ENCODE measurements at places on chromosomes 2 and 18.
A peak's percentile ranks its signal among the peaks of the same experiment; 100 is the strongest.

DNA sequence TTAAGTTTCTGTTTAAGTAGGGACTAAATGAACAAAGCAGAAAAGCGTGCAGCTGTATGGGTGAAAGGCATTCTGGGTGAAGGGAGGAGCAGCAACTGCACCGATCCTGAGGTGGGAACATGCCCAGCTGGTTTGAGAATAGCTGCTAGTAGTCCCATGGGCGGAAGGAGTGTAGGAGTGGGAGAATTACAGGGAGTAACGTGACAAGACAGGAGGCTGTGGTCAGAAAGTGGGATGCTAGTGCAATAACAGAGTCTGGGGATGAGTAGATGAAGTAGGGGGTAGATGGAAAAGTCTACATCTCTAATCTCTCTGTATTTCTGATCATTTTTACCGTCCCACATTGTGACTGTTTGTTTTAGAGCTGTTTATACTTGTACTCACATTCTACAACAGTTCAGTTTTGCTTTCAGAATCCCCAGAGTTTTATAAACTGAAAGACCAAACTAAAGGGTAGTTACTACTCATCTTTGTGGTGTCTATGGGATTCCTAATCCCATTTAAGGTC, 118.9 kb downstream of the LCLAT1 start:
- DNase-seq: no peak

DNA sequence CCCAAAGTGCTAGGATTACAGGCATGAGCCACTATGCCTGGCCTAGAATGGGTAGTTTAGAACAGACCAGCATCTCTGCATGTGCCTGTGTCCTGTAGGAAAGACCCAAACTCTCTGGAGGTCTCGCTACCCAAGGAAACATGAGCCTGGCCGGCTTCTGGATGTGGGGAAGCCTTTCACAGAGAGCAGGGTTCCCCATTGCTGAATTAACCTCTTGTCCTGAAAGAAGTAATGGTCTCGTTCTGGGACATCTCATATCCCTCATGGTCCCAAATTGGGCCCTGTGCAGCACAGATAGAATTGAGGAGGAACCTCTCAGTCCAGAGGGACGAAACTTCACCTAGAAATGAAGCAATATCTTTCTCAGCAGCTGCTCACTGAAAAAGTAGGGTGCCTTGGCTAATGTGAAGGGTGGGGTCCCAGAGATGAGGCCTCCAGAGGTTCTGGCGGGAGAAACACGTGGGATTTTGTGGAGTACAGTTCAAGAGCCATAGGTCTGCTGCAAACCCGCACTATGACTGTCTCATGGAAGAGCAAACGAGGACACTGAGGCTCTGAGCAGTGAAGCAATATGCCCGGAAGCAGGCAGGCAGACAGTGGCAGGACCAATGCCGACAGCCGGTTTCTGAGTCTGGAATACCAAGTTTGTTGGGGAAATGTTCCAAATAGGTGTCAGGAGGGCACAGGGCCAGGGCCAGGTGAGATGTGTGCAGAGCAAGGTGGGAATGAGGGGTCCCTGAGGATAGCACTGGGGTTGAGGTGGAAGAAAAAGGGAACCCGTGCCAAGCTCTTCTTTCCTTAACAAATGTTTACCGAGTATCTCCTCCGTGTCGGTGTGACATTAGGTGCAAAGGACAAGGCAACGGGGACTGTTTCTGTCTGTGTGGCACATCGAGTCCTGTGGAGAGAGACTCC, 121.0 kb upstream of the TWIST2 start:
- DNase-seq: no peak

DNA sequence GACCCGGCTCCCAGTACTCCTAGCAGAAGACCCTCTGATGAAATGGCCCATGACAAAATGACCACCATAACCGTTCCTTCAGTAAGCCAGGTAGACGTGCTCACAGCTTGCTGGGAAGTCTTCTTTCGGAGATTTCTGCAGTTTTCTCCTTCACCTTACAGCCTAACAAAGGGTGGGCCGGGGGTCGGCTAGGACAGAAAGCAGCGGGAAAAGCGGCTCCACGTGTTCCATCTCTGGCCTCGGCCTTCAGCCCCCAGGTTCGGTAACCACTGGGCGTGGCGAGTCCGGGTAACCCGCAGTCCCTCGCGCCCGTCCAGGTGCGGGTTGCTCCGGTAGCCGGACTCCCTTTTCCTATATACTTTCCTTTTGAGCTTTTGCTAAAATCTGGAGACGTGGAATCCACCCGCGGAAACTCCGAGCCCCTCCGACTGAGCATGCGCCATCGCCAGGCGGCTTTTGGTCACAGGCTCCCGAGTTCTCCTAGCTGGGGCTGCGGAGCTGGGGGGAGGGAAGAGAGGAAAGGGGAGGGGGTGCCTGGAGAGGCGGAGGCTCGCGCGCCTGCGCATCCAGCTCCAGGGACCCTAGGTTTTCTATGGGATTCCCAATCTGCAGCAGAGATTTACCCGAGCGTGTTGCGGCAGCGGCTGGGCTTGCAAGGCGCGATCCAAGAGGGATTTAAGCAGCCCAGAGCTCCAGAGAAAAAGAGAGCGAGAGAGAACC, at the start of gene VSNL1:
VSNL1 (plus strand) TSS at position 604 of the 720 bp plus-strand sequence. CDS start 51,379 bp downstream, outside the sequence.
- DNase-seq: peak; percentile 60

DNA sequence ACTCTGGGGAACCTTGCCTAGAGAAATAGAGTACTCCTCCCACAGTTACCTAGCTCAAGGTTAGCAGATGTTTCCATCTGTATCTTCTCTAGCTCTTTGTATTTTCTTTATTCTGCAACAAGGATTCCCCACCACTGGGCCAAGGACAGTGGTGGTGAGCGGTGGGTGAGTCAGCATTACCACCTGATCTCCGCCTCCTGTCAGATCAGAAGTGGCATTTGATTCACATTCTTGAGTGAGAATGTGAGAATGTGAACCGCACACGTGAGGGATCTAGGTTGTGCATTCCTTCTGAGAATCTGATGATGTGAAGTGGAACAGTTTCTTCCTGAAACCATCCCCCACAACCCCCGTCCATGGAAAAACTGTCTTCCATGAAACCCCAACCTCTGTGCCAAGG, 9.0 kb downstream of the EPB41L3 start:
- DNase-seq: no peak

- DNase-seq: no peak
Measured at GRCh38 chr2:225041851-225042799, at the start of gene DOCK10. Gene DOCK10, minus strand, starts transcription at chr2:225042468. Its CDS starts 94 bp downstream, at chr2:225042374.

- DNase-seq: no peak
Measured at GRCh38 chr18:49021433-49022129, 70.8 kb upstream of the SMAD7 start.

DNA sequence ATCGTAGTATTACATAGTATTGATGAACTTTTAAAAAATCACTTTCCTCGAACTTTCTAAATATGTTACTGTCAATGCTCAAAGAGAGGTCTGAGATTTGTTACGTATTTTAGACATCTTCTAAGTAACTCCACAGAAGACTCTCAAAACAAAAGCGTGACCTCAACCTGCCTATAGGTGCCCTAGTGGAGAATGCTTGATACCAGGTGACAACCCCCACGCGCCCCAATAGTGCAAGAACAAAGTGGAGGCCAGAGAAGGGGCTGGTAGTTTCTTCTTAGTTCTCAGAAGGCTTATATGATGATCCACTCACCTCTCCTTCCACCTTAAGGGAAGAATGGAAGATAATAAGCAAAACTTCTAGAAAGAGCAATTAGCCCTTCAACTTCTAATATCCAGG, 102.6 kb downstream of the ANKRD44 start:
- no peak for DNase-seq

GRCh38 chr2:158766524-158766923, 28.6 kb upstream of the DAPL1 start:
- DNase-seq: no peak

GRCh38 chr18:10860382-10860781, 289.0 kb downstream of the PIEZO2 start:
- DNase-seq: no peak

DNA sequence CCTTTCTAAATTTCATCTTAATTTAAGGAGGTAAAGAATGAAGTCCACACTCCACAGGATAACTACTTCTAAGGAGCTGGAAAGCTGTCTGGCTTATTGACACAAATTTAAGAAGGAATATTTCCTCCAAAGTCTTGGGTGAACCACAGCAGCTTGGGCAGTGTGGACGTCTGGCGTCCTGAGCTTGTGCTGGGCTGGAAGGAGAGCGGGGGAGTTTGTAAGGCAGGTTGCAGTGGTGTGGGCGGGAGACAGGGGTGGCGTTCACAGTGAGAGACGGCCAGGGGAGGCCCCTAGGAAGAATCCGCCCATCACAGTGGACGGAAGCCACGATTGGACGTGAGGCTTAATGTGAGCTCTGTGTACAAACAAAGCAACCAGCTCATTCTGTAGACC, 25.7 kb downstream of the ADI1 start:
- DNase-seq: no peak

- DNase-seq: no peak
Measured at GRCh38 chr2:125516496-125517109, 1139.4 kb upstream of the GYPC start.

DNA sequence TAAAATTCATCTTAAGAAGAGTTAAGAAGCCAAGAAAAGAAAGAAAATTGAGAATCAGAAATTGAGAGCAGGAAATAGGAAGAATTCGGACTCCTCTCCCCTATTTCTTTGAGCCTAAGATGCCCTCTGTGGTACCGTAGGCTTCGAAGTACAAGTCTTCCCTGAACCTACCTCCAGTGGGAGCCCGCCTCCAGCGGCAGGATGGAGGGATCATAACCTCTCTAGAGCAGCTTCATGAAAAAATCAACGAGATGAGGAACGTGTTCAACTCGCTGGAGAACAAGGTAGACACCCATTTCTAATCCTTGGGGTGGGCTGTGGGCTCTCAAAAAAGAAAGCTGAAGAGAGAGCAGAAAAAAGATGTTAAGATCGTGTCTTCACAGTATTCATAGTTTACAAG, 36.3 kb downstream of the ARHGEF33 start:
- DNase-seq: no peak

GRCh38 chr2:162308747-162309503, 9.6 kb downstream of the IFIH1 start:
- DNase-seq: no peak

GRCh38 chr2:64858541-64859311, 130.5 kb upstream of the SLC1A4 start:
- DNase-seq: no peak

DNA sequence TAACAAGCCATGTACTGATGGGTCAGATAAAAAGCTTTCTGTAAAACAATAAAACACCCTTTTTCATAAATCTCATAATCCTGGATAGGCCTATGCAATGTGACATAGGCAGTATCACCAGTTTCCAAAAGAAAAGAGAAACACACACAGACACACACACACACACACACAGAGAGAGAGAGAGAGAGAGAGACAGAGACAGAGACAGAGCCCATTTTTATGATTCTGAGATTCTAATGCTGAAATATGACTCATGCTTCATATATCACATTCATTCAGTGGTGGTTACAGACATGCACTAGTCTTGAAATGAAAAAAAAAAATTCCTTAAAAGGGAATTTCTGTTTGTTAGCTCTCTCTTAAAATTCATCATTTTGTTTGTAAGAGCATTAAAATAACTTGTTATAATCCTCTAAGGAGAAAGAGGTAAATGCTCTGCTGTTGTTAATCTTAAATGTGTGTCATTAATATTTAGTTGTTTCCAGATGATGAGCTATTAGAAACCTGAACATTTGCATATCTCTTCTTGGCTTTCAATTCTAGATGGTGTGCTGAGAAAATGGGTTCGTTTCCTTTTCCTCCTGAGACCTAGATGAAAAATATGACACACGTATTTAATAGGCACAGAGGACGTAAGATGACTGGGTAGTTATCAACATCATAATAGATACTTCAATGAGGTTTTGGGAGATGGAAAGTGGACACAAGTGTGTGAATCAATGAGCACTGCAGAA, 1598.7 kb upstream of the ACVR2A start:
- DNase-seq: peak; percentile 37

DNA sequence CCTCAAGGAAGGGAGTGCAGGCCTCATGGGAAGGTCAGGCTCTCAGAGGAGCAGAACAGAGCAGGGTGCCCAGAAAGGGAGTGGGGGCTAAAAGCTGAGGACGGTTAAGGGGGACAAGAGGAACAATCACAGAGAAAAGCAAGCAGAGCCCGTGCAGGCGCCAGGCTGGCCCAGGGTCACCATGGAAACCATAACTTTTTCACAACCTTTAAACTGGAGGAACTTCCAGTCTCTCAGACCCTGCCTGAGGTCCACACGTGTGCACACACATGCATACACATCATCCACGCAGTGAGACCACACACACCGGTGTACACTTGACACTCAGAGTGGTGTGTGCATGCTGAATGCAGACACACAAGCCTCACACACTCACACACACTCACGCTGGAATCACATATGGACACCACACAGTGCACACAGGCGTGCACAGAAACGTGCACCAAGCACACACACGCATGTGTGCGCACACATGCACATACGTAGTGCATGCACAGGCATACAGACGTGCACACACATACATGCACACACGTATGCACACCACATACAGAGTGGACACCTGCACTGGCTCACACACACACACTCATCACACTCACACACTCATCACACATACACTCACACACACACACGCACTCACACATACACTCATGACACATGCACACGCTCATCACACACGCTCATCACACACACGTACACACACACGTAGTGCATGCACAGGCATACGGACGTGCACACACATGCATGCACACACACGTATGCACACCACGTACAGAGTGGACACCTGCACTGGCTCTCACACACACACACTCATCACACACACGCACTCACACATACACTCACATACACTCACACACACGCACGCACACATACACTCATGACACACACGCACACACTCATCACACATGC, 37.2 kb upstream of the SNED1 start:
- DNase-seq: no peak

- peak; percentile 45 for DNase-seq
Measured at GRCh38 chr2:27860111-27860510, 30.1 kb downstream of the RBKS start.
